ENCODE measurements at places on chromosomes 3 and 15.

DNA sequence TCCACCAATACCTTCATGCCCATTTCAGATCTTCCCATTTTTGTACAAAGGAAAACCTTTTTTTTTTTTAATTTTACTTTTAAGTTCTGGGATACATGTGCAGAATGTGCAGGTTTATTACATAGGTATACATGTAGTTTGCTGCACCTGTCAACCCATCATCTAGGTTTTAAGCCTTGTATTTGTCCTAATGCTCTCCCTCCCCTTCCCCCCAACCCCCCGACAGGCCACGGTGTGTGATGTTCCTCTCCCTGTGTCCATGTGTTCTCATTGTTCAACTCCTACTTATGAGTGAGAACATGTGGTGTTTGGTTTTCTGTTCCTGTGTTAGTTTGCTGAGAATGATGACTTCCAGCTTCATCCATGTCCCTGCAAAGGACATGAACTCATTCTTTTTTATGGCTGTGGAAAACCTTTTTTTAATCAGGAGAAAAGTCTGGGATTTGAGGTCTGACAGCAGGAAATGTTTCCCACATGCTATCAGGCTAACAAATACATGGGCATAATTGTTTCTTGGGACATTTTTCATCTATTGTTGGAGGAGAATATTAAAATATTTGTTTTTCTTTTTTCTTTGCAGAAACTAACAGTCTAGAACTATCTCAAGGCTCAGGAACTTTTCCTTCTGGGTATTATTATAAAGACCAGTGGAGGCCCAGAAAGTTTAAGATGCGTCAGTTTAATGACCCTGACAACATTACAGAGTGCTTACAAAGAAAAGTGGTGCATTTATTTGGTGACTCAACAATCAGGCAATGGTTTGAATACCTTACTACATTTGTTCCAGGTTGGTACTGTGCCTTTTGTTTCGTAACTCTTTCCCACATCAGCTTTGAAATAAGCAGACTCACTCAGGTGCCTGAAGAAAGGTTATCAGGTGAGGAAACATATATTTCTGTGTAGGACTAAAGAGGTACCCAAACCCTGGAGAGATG, 32.8 kb upstream of the NFKBIZ start:
- DNase-seq = no peak

DNA sequence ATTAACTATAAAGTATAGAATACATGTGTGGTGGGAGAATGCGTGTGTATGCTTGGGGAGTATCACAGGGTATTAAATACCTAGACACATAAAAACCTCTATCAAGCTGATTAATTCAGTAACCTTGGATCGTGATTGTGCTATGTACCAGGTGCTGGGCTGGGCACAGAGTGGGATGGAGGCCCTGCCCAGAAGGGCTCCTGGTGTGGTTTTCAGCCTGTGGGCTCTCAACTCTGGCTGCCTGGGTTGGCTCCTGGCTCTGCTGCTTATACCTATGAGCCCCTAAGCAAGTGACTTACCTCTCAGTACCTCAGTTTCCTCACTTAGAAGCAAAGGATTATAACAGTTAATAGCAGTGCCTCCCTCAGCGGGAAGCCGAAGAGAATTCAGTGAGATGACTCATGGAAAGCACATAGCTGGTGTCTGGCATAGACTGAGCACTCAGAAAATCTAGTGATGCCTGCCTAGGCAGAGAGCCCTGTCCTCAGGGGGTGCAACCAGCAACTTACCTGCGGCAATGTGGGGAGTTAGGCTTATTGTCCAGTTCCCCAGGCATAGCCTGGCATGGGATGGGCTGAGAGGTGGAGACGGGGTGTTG, 90.6 kb upstream of the MYZAP start:
- DNase-seq = no peak

GRCh38 chr3:127544192-127544802, 46.2 kb downstream of the TPRA1 start:
- peak; percentile 62 for DNase-seq

DNA sequence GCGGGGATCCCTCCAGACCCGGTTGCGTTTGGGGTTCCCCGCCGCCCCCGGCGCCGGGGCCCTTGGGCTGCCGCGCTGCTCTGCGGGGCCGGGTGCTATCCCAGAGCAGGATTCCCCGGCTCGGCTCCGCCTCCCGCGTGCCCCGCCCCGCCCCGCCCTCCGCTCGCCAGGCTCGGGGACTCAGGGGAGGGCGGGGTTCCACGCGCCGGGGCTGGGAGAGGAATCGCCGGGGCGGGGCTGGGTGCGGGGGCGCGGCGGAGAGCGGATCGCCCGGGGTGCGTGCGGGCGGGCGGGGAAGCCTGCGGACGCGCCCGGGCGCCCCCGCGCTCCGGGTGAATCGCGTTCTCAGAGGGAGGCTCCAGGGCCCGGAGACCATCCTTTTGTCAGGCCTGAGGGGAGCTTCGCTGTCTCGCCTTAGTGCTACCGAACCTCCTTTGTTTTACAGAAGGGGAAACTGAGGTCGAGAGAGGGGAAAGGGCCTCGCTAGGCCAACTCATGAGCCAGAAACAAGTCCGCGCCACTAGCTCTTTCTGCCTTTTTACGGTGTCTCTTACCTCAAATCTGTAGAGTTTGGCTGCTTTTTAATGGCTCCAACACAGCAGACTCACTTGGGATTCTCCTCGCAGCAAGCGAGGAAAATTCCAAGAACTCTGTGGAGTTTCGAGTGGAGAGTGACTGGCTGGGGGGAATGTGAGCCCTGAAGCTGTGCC, at the start of gene TMEM158:
Gene TMEM158, minus strand, starts transcription at position 82 of the 710 bp plus-strand sequence. CDS start 260 bp downstream, outside the sequence.
- DNase-seq = peak; percentile 57

GRCh38 chr3:71695000-71695482, 30.2 kb downstream of the EIF4E3 start:
- no peak for DNase-seq

DNA sequence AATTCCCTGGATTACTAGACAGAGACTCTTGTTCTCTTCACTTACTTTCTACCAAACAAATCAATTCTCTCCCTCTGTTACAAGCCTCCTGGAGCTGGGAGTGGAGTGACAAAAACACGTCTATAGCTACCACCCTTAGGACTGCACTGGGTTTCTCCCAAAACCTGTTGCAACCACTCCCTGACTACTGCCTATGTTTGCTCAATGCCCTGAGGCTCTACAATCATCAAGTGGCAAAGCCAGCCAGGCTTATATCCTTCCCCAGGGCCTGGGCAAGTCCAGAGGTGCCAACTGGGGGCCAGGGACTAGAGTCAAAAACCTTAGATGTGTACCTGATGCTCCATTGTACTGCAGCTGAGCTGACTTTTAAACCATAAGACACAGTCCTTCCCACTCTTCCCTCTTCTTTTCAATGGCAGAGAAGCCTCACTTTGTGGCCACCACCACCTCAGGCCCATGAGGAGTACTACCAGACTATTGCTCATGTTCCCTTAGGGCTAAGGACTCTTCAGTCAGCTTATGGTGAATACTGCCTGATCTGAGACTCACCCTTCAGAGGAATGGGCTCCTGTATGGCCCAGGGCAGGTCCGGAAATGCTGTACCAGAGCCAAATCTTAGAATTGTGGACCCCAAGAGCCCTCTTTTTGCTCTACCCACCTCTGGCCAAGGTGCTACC, 125.4 kb upstream of the PLCL2 start:
- no peak for DNase-seq

- DNase-seq = no peak
Measured at GRCh38 chr15:25787855-25788520, 75.1 kb downstream of the ATP10A start.

DNA sequence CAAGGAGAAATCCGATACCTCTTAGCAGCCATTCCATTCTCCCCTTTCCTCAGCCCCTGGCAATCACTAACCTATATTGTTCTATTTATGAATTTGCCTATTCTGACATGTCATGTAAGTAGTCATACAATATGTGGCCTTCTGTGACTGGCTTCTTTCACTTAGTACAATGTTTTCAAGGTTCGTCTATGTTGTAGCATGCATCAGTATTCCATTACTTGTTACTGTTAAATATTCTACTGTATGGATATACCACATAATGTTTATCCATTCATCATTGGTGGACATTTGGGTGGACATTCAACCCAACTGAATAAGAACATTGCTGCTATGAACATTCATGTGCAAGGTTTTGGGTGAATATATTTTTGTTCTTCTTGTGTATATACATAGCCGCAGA, 23.4 kb downstream of the ADAMTS9 start:
- DNase-seq = no peak

DNA sequence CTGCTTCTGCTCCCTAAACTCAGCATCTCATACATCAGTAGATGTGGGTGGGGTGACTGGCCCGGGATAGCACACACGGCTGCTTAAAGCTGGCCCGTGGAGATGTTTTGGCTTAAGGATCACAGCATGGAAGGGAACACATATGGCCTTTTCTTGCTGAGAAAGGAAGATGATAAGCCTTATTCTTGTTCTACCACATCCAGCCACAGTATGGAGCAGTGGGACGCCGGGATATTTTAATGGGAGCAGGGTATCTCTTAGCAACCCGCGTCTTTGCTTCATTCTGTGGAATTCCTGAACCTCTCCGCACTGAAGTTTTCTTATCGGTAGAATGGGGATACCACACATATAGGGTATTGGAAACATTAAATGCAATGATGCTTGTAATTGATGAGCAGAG, 94.1 kb upstream of the PROK2 start:
- no peak for DNase-seq

GRCh38 chr3:169744366-169745054, 20.4 kb downstream of the TERC start:
- DNase-seq = no peak

DNA sequence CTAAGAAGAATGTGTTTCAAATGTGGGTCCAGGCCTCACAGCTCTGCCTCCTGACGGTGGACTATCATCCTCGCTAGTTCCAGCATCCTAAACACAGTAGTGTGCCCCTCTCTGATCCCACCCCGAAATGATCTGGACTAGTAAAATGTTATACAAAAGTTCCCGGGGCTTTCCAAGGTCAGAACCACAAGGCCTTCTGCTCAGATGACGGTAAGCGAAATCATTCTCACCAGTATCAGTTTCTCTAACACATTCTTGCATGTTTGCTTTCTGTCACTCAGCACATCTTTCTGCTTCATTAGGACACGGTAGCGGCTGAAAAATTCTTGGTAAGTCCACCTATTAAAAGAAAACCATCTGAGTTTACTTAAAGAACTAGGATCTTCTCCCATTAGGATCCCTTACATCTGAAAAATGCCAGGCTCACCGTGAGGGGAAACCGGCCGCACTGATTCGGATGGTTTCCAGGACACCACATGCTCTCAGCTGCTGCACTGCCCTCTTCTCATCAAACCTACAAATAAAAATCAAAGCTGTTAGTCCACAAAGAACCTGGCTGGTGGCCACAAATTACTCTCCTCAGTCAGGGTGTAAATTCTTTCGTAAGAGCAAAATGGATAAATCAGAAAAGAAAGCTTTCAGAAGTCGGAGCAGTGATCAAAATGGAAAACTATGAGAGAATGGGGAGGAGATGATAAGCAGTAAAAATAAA, 83.9 kb upstream of the MYO5C start:
- DNase-seq = no peak

DNA sequence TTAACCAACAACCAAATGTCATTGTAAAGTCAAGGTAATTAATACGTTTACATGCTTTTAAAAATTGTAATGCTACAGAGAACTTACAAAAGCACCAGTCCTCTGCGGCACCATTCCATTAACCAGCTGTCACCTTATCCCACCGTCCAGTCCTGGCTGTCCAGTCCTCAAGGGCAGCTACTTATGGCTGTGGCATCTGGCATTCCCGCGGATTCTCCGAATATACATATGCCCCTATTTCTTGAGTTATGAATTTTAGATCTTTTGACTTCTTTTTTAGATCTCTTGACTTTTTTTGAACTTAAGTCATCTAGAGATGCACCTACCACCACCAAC, 382 bp upstream of the POMGNT2 start:
- no peak for DNase-seq

DNA sequence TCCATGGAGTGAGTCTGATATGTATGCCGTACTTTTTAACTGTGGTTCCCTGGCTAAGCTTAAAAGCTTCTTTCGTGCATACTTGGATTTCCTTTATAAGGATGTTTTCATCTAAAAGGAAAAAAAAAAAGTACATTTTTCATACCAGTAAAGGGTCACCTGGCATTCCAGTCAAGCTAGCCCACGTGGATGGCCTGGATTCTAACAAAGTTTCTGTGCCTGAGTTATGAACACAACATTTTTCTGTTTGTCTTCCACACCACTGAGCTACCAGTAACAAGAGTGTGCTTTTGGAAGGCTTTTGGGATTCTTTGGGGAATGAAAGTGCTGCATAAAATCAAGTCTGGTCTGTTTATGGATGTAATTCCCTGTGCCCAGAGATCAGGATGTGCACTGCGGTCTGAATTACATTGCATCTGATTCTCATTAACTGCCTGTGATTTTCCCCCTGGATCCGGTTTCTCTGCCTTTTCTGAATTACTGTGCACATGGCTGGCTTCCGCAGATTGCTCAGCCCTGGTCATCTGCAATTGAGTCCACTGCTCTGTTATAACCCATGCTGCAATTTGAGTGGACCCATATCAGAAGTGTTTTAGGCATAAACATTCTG, 38.2 kb upstream of the MAGI1 start:
- no peak for DNase-seq

DNA sequence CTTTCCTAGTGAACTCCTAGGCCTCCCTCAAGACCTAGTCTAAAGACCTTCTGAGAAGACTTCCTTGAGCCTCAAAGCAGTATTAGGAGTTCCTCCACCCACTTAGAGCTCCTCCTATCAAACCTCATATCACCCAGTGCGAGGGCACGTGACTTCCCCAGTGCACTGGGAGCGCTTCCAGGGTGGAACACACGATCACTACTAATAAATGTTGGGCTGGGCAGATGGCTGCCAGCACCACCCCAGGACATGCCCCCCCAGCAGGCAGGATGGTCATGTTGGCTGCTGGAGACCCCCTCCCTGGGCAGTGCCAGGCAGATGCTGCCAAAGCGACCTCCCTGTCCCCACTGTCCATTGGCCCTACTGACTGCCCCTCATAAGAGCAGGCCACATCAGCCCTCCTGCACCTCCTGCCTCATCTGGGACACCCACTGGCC, 8.5 kb upstream of the PLXND1 start:
- no peak for DNase-seq

GRCh38 chr3:197427021-197427420, 128.6 kb upstream of the DLG1 start:
- DNase-seq = no peak

DNA sequence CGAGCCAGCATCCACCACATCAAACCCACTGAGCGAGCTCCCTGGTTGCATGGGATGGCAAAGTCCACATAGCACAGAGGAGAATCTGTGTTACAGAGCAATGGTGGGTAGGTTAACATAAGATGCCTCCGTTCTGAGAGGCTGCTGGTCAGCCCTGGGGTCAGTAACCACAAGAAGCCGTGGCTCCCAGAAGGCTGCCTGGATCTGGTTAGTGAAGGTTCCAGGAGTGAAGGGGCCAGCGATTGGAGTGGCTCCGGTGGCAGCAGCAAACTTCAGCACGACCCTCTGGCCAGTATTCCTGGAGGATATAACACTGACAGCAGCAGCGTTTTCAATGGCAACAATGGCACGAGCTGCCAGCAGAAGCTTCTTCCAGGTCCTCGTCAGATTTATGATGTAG, 18.4 kb upstream of the PIGZ start:
- DNase-seq = no peak

DNA sequence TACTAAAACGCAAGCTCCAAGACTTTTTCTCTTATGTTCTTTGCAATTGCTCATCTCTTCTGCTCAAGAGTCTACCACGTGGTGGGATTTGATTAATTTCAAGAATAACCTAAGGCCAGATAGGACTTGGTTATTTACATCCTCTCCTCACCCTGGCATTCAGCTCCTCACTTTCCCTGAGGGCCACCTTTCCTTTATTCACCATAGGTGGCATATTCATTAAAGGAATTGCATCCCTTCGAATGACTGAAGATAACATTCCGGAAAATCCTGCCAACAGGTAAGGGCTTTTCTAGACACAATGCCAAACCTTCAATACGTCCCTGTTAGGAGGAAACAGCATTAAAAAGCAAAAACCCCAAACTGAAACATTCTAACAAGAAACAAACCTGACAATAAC, 220.0 kb upstream of the KBTBD8 start:
- DNase-seq = no peak
